ENCODE measurements at places on chromosomes 7 and 10. TPM values are rescaled to one million over a fixed set of nuclear protein-coding genes. Genes with fewer than 3 reads are reported as not detected.

DNA sequence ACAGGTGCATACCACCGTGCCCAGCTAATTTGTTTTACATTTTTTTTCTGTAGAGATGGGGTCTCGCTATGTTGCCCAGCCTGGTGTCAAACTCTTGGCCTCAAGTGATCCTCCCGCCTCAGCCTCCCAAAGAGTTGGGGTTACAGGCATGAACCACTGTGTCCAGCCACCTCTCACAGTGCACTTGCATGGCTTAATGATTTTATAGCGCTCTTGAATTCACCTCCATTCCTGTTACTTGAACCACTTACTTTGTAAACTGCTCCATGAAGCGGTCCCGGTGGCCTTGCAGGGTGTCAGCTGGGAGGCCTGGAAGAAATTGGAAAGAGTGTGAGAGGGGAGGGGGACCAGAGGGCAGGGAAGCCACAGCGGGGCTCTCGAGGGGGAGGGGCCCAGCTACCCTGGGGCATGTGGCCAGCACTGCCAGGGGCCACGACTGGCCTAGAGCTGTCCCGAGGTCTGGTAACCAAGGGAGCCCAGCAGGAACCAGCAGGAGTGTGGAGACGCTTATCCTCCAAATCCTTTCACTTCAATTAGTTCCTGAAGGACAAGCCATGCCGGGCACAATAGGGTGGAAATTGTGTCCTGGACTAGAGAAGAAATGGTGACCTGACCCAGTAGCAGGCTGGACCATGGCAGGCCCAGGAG is 76.0 kb downstream of the SPDYE5 start:
- DNase-seq: no peak

The DYDC2 gene
- polyA plus RNA-seq: not detected

GRCh38 chr10:97752956-97753355 is 16.0 kb downstream of the ZFYVE27 start:
- DNase-seq: no peak

The TMEM229A gene
- 0.09 TPM for polyA plus RNA-seq

- DNase-seq: no peak
These were observed 168.1 kb downstream of the KLF6 start for GRCh38 chr10:3616880-3617279.

The SLC35G1 gene
- 4.3 TPM for polyA plus RNA-seq

The OR13A1 gene
- not detected for polyA plus RNA-seq

DNA sequence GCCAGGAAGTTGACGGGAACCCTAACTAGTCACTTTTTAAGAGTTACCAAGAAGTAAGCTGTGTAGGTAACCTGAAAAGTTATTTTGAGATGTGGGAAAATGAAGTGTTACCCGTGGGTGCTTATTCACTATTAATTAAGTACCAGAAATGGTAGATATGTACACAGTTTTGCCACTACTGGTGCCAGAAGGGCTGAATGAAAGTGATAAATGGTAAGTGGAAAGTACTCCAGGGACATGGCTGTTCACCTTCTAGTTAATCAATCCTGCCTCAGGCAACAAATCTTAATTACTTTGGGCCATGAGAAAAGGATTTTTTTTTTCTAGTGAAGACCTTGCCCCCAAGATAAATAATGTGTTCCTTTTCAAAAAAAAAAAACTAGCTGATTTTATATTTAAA is 15.8 kb downstream of the NET1 start:
- no peak for DNase-seq

Measured in hindlimb muscle (tissue), 1 donor.